ENCODE measurements at places on chromosomes 1 and 21.

DNA sequence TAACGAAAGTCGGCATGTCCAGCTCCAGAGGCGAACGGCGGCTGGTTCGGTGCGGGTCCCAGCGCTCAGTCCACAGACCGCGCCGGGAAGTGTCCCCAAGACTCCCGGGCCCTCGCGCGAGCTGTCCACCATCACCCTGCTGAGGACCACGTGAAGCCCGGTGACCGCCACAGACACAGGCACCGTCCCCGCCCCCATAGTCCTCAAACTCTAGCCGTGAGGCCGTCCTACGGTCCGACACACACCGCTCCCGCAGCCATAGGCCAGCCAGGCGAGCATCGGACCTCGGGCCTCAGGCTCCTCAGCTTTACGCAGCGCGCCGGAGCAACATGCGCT, 535 bp downstream of the SETD4 start:
- DNase-seq, result no peak

- no peak for DNase-seq
These were observed 6.1 kb downstream of the NPL start for GRCh38 chr1:182795563-182796228.

- no peak for DNase-seq
These were observed 322.8 kb downstream of the SEC16B start for GRCh38 chr1:177646757-177647730.

GRCh38 chr1:218665221-218665620, 320.1 kb downstream of the TGFB2 start:
- no peak for DNase-seq
